HFFc6 (cell line): ENCODE measurements at places on chromosomes 4 and X.

- DNase-seq, result no peak
Observed at GRCh38 chr4:144580430-144580829, 65.5 kb upstream of the HHIP start.

- peak; percentile 28 for DNase-seq
Observed at GRCh38 chr4:168755598-168756477, 254.2 kb downstream of the CBR4 start.

DNA sequence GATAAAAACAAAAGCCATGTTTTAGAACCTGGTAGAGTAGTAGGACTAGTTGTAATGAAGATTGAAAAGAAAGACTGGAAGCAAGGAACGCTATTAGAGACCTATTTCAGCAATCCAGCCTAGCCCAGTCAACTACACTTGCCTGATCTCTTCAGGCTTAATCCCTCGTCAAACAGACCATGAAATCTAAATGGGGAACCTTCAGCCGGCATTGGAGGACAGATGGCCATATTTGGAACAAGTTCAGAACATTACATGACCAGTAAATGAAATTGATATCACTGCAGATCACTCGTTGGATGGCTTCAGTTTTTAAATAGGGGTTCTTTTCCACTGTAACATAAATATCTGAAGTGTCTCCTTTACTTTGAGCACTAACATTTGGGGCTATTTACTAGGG lies 84.8 kb upstream of the WDR44 start:
- DNase-seq, result no peak

DNA sequence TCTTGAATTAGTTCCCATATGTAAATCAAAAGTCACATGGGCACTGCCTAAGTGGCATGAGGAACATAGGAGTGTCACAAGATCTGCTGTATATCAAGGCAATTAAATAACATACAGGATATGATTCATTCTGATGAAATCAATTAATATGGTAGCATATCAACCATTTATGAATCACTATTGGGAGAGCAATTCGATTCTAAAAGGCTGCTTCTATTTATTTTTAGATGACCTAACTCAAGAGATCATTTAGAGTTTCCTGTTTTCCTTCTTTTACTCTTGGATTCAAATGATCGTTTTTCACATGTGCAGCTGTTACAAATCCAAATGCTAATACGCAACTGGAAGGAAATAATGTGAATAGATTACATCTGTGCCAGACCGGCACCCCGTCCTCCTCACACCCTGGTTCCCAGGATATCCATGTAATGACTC lies 81.9 kb downstream of the HCCS start:
- no peak for DNase-seq

- DNase-seq, result no peak
Observed at GRCh38 chr4:184284336-184284690, 66.6 kb upstream of the ENPP6 start.

DNA sequence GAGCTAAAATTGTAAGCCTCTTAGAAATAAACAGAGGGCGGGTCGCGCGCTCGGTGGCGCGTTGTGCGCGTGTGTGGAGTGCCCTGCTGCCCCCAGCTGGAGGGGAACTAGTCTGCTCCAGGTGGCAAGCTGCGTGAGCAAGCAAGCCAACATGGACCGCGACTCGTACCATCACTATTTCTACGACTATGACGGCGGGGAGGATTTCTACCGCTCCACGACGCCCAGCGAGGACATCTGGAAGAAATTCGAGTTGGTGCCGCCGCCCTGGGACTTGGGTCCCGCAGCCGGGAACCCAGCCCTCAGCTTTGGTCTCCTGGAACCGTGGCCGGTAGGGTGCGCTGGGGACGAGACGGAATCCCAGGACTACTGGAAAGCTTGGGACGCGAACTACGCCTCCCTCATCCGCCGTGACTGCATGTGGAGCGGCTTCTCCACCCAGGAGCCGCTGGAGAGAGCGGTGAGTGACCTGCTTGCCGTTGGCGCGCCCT lies 66.1 kb downstream of the DNAAF6 start:
- DNase-seq, result no peak

- peak; percentile 26 for DNase-seq
Observed at GRCh38 chr4:159048166-159048886, 54.6 kb upstream of the RAPGEF2 start.

DNA sequence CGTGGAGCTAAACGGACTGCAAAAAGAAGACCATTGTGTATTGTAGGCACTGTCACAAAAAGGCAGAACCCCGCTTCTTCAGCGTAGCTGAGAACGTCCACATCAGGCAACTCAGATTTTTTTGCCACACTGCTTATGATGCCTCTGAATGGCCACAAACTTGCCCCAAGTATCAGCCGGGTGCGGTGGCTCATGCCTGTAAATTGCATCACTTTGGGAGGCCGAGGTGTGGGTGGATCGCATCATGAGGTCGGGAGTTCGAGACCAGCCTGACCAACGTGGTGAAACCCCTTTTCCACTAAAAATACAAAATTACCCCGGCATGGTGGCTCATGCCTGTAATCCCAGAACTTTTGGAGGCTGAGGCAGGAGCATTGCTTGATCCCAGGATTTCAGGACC lies 14.9 kb upstream of the IL3RA start:
- DNase-seq, result no peak

GRCh38 chr4:140081641-140082390 lies 72.2 kb downstream of the MAML3 start:
- DNase-seq, result no peak

DNA sequence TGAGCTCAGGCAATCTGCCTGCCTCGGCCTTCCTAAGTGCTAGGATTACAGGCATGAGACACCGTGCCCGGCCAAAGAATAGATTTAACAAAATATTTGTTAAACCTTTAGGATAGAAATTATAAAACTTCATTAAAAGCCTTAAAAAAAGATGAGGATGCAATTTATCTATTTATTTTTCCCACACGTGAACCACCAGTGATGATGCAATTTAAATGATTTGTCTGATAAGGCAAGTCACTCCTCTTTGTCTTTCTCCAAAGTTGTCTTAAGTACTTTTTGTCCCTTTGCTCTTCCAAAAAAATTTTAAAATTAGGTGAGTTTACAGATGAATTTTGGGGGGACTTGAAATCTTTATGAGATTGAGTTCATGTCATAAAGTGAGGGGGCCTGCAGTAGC lies 58.2 kb downstream of the SLC34A2 start:
- no peak for DNase-seq

DNA sequence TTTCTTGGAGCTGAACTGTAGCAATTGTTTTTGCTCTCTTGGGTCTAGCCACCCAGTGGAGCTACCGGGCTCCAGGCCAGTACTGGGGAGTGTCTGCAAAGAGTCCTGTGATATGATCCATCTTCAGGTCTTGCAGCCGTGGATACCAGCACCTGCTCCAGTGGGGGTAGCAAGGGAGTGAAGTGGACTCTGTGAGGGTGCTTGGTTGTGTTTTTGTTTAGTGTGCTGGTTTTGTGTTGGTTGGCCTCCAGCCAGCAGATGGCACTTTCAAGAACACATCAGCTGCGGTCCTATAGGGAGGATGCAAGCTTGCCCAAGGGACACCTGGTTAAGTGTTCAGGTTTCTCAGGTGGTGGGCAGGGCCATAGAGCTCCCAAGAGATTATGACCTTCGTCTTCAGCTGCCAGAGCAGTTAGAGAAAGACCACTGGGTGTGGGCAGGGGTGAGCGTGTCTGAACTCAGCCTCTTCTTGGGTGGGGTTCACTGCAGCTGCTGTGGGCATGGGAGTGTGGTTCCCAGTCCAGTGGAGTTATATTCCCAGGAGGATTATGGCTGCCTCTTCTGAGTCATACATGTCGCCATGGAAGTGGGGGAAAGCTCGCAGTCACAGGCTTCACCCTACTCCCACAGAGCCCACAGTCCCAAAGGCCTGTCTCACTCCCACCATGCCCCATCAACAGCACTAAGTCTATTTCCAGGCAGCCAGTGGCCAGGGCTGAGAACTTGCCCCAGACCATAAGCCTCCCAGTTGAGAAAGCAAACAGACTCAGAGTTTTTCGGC lies 811.6 kb downstream of the GLUD2 start:
- no peak for DNase-seq

GRCh38 chr4:173169428-173170181 lies 994 bp downstream of the GALNT7 start:
- peak; percentile 23 for DNase-seq

- DNase-seq, result no peak
Observed at GRCh38 chr4:175954685-175955084, 111.0 kb upstream of the WDR17 start.

- no peak for DNase-seq
Observed at GRCh38 chr4:62531264-62531663, 1331.1 kb downstream of the ADGRL3 start.

- DNase-seq, result no peak
Observed at GRCh38 chr4:98539741-98540140, 118.7 kb downstream of the TSPAN5 start.

- DNase-seq, result peak; percentile 67
Observed at GRCh38 chrX:70434352-70434866, 10.2 kb upstream of the DLG3 start.

GRCh38 chr4:36823199-36823967 lies 421.2 kb upstream of the NWD2 start:
- no peak for DNase-seq

- DNase-seq, result peak; percentile 47
Observed at GRCh38 chr4:156493858-156494257, 477.7 kb downstream of the PDGFC start.

DNA sequence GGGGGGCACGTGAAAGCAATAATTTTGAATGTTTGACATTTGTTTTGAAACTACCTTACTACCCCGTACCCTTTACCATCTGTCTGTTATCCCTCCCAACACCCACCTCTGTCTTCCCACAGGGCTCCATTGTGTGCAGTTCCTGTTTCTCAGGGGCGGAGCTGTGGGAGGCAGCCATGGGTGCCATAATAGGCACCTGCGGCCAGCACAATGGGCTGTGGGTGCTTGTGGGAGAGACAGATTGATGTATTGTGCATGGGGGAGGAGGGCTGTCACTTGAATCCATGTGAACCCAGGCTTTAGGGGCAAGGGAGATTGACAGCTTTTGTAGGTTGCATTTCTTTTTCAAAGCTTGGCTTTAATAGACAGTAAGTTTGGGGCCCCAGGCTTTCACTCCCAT lies 122.6 kb upstream of the CXorf66 start:
- DNase-seq, result no peak

- DNase-seq, result no peak
Observed at GRCh38 chr4:95231681-95232080, 317.1 kb downstream of the UNC5C start.

DNA sequence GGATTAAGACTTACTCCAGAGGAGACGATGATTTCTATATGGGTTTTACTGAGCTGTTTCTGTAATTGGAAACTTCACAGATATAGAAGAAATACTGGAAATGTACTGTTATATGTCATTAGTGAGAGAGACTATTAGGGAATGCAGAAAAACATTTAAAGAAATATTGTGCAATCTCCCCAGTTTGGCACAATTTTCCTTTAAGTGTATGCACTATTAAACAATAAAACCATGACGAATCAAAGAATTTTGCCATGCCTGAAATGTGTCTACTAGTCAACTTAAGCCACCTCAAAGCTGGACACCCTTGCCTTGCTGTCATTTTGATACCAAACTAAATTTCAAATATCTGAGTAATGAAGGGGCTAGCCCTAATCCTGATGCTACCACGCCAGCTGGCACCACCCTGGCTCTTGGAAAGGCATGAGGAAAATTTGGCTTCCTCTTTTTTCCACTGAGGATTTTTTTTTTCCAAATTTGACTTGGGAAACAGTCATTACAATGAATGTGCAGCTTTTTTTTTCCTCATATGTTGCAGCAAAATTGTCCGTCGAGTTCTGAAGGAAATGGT lies 36.1 kb downstream of the MTTP start:
- peak; percentile 1 for DNase-seq

GRCh38 chrX:14344172-14344940 lies 185.0 kb upstream of the GLRA2 start:
- no peak for DNase-seq

GRCh38 chr4:1759818-1760223 lies 33.3 kb upstream of the FGFR3 start:
- no peak for DNase-seq

DNA sequence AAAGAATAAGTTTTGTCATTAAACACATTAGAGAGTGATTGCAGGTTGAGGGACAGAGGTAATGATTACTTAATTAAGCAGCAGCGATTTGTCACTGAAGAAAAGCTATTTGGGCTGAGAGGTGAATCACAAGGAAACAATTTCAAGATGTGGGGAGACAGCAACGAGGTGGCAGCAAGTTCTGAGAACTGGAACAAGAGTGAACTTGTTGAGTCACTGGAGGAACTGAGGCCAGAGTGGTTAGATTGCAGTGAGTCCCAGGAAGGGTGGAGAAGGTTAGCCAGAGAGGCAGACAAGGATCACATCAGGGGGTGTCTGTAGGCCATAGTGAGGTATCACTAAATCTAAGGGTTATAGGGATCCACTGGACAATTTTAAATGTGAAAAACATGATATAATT lies 57.9 kb upstream of the TMPRSS11A start:
- DNase-seq, result peak; percentile 3

GRCh38 chrX:149715468-149715867 lies 3.6 kb downstream of the MAGEA11 start:
- no peak for DNase-seq

DNA sequence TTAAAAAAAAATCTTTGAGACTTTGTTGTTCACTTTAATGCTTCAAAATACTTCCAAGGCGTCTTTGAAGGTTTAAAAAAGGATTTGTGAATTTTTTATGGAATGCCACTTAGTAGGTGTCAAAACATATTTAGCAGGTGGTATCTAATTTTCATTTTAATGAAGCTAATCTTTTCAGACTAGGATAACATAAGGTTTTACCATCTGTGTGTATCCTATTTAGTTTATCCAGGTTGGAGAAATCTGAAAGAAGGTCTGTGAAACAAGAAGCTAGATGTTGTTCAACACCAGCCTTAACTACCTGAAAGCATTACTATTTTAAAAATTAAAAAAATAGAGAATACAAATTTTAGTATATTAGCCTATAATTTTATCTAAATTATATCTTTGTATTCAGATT lies 193.4 kb downstream of the GRID2 start:
- DNase-seq, result no peak

GRCh38 chrX:120680090-120680489 lies 50.2 kb upstream of the C1GALT1C1 start:
- DNase-seq, result no peak

DNA sequence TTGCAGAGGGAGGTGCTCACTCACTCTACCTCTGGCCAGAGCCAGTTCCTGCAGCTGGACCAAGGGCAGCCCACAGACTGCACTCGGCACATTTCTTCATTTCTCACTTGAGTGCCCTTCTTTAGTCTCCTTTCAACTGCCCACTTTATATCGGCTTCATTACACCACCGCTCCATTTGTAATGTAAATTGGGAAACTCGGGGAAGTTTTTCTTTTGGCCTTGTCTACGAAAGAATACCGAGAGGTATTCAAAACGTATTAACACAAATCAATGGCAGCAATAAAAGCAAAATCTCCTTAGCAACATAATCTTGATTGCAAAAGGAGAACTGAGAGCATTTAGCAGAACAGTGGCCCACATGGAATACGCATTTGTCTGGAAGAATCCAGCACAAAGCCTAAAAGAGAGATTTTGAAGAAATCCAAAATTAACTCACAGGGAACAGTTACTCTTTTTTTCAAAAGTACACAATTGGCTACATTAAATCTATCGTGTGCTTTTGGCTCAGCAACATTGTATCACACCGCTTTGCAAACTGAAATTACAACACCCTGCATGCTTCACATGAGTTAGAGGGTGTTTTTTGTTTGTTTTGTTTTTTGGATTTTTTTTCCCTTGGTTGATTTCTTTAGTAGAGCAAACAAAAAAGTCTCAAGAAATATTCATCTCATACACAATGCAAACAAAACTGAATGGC lies 62.6 kb downstream of the CHIC2 start:
- DNase-seq, result no peak

GRCh38 chr4:130359542-130359941 lies 1263.6 kb downstream of the C4orf33 start:
- DNase-seq, result peak; percentile 37
